ENCODE measurements at places on chromosomes 3 and 15.

GRCh38 chr3:51243924-51244323 lies 141.2 kb upstream of the MANF start:
- no peak for DNase-seq

GRCh38 chr3:53192608-53193007 lies 31.6 kb downstream of the PRKCD start:
- no peak for DNase-seq

- DNase-seq, result no peak
Observed at GRCh38 chr15:77557564-77557963, 75.1 kb downstream of the LINGO1 start.

- DNase-seq, result no peak
Observed at GRCh38 chr3:123338620-123339061, 110.2 kb downstream of the ADCY5 start.

- no peak for DNase-seq
Observed at GRCh38 chr3:177385186-177385585, 187.9 kb upstream of the TBL1XR1 start.

GRCh38 chr3:149701977-149702350 lies 44.1 kb upstream of the WWTR1 start:
- DNase-seq, result no peak

- DNase-seq, result no peak
Observed at GRCh38 chr3:190673148-190673547, 159.3 kb downstream of the IL1RAP start.

- DNase-seq, result no peak
Observed at GRCh38 chr3:23435318-23435717, 232.2 kb downstream of the UBE2E2 start.

DNA sequence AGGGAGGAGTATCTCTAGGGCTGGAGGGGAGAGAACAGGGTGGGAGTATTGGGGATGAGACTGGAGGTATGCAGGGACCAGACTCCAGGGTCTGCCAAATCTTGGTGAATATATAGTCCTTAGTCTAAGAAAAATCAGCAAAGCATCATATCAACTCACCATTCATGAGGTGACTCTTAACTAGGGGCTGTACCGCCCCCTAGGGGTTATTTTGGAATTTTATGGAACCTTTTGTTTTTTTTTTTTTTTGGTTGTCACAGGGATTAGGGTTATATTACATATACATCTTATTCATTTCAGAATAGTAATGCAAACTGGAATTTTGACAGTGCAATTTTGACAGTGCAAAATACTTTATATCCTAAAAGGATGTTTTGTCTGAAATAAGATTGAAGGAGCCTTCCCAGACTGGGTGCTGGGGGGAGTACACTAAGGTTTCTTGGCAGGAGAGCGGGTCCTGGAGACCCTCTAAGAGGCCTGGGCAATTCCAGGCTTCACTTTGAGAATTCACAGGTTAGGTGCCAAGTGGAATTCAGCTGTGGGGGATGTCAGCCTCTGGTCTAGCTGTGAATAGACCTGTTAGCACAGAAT lies 7.5 kb downstream of the CMTM7 start:
- DNase-seq, result no peak

DNA sequence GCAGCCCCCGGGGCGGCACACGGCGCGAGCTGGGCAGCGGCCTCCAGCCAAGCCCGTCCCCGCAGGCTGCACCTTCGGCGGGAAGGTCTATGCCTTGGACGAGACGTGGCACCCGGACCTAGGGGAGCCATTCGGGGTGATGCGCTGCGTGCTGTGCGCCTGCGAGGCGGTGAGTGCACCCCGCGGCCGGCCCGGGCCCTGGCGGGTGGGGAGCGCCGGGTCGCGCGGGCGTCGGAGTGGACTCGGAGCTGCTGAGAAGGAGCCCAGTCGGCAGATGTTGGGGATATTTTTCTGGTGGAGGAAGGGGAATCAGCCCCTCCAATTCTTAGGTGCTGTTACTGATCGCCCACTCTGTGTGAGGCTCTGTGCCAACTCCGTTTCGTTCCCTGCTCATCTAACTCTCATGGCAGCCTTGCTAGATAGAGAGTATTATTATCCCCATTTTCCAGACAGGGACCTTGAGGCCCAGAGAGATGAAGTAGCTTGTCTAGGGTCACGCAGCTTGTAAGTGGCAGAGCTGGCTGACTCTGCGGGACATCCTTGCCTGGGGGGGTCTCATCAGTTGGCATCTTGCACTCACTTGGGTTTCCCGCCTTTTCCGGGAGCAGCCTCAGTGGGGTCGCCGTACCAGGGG lies 890 bp downstream of the CHRD start:
- no peak for DNase-seq

DNA sequence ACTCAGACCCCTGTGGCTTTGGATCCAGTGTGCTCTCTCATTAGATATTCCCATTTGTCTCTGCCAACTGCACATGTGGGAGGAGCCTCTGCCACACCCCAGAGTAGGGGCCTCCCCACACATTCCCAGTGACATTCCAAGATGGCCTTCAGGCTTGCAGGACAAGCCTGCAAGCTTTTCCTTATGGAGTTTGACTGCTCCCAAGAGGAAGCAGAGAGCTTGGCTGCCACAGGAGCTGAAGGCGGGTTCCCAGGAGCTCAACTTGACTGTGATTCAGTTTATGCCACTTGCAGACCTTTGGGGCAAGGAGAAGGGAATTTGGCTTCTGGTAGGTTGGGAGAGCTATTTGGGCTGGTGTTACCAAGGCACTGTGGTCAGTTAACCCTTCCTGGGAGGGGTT lies 22.5 kb upstream of the EPHB1 start:
- no peak for DNase-seq

DNA sequence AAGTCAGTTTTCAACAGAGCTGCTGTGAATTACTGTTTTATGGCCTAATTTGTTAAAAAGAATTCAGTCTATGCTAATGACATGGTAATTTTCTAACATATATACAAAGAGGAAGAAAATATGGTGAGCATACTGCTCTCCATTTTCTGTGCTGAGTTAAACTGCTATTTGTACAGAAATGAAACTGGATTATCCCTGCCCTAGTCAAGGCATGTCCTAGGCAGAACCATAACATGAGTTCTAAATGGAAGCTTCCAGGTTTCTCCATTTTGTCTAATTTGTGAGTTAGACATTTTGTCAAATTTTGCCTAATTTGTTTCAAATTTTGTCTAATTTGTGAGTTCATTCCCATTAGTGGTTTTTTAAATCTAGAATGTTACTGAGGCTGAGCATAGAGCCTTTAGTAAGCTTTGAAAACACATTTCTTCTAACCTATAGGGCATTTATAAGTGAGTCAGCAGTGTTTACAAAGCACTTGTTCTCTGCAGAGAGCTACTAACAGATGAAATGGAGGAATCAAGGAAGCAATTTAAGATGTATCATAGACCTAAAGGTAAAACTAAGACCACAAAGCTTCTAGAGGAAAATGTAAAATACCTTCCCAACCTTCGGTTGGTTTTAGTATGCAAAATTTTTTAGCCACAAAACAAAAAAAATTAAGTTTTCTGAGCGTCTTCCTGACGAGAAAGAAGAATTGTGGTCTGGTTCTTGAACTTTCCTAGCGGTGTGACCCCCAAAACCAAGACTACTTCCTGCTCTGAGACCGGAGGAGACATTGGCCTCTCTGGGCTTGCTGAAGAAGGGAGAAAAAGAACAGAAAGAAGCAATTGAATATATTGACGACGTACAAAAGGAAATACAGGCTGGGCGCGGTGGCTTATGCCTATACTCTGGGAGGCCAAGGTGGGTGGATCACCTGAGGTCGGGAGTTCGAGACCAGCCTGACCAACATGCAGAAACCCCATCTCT lies 9.8 kb downstream of the P2RY14 start:
- DNase-seq, result no peak

DNA sequence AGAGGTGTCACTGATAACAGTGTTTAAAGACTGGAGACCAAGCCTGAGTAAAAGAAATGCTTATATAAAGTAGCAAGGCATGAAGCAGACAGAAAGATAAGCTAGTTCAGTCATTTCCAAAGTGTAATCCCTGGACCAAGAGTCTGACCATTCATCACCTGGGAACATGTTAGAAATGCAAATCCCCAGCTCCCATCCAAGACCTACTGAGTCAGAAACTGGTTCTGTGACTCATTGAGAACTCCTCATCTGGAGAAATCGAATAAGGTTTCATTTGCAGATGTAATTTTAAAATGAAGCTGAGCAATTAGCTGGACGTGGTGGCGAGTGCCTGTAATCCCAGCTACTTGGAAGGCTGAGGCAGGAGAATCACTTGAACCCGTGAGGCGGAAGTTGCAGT lies 473.9 kb upstream of the UBE2E2 start:
- no peak for DNase-seq

- no peak for DNase-seq
Observed at GRCh38 chr15:99604865-99605264, 39.1 kb downstream of the MEF2A start.

- no peak for DNase-seq
Observed at GRCh38 chr3:133973249-133973980, 56.3 kb downstream of the SLCO2A1 start.

DNA sequence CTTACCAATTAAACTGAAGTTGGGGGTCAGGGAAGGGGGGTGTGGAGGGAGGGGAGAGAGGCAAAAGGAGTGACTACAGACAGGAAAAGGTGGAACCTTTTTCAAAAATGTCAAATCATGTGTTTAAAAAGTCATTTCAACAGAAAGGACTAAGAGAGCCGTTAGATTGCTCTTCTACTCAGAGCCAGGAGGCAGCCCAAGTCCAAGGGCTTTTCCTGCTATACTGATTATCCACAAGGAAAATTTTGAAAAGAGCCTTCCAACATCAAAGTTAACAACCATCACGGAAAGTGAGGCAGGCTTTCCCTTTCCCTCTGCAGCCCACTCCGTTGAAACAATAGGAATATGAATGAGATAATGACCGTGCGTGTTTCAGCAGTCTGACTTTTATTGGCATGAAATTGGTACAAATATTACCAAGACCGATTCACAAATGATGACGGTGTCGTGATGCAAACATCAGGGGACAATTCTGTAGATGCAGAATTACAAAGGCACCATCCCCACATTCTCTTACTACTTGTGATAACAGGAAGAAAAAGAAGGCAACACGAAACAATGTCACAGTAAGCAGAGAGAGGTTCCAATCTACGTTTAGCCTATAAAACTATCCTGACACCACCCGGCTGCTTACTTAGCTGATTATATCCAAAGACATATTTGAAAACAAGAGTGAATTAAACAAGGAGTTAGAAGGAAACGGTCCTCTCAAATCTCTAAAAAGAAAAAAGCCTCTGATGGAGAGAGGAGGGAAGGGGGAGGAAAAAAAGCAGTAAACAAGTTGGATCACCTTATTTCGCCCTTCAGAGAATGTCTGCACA lies 453.7 kb downstream of the FOXP1 start:
- no peak for DNase-seq

DNA sequence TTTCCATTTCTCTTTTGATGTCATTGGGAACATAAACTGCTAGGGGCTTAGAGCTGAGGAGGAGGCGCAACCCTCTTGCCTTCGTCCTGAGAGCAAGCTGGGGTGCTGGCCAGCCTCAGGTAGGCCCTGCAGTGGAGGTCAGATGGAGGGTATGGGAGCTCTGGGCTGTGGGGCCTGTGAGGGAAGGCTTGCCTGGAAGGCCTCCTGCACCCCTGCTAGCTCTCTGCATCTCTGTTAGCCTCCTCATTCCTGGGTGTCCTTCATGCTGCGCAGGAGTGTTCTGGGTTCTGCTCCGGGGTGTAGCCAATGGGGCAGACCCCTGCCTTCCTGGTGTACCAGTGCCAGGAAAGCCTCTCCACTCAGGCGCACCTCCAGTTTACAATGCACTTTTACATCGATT lies 11.8 kb downstream of the GP5 start:
- DNase-seq, result no peak

GRCh38 chr15:81595752-81596151 lies 221.7 kb upstream of the TMC3 start:
- no peak for DNase-seq

- no peak for DNase-seq
Observed at GRCh38 chr3:186869253-186870100, 27.0 kb downstream of the ADIPOQ start.

GRCh38 chr15:56659197-56659596 lies 74.1 kb downstream of the ZNF280D start:
- no peak for DNase-seq

- no peak for DNase-seq
Observed at GRCh38 chr15:41756198-41756597, 18.1 kb upstream of the MAPKBP1 start.

GRCh38 chr3:46892285-46893145 lies 15.0 kb downstream of the PTH1R start:
- no peak for DNase-seq

GRCh38 chr3:170180079-170180907 lies 1.2 kb downstream of the PHC3 start:
- DNase-seq, result no peak

DNA sequence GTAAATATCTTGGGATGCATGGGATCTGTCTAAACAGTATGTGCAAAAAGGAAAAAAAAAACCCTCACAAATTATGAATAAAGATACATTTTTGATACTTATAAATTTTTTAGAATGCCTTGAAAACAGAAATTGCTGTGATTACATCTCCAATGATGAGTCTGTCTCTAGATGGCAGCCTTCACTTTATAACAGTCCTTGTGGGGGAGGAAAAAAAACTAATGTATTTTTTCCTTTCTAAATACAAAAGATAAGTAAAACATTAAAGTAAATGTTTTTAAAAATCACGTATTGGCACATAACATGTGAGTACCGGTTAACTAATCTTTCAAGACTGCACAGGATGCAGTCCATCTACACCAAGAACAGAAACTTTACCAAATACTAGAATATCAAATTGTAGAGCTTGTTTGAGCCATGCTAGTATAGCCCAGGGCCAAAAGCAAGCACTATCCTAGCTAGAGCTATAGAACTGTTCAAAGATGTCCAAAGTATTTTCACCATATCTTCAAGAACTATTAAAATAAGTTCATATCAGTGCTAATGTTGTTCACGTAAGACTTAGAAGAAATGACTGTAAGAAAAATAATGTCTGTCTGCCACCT lies 206.4 kb downstream of the STAG1 start:
- DNase-seq, result no peak

DNA sequence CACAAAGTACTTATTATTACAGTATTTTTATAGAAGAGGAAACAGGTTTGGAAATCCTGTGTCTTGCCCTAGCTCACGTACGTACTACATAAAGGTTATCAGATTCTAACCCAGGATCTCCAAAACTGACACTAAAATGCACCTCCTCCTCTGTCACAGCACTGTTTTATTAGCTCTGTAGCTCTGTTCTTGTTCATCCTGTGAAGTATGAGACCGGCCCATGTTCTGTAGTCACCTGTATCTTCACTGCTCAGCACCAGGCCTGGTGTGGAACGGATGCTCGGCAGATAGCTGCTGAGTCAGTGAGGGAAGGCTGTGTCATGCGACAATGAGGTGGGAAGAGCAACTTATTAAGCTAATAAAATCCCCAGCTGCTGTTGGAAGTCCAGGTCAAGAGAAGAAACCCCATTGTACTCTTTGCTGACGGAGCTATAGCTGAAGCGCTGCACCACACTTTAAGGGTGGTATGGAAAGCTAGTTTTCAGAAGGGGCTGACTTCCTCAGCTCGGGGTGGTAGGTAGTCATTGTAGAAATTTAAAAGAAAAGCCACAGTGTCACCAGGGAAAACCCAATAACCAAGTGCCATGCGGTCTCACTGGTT lies 22.8 kb downstream of the BCL2A1 start:
- DNase-seq, result no peak

GRCh38 chr3:150129166-150129565 lies 158.5 kb upstream of the PFN2 start:
- DNase-seq, result no peak

GRCh38 chr15:37572401-37572800 lies 362.0 kb upstream of the TMCO5A start:
- no peak for DNase-seq

GRCh38 chr3:182165234-182165633 lies 453.5 kb downstream of the SOX2 start:
- DNase-seq, result no peak

GRCh38 chr3:133491481-133492059 lies 81.9 kb upstream of the CDV3 start:
- no peak for DNase-seq
